ENCODE measurements at places on chromosomes 4 and X.

GRCh38 chrX:39309721-39310152 lies 508.5 kb downstream of the MID1IP1 start:
- peak; percentile 53 for DNase-seq

GRCh38 chr4:114864060-114864459 lies 249.4 kb downstream of the NDST4 start:
- no peak for DNase-seq

- no peak for DNase-seq
These were observed 71.7 kb upstream of the S100G start for GRCh38 chrX:16578218-16578617.

DNA sequence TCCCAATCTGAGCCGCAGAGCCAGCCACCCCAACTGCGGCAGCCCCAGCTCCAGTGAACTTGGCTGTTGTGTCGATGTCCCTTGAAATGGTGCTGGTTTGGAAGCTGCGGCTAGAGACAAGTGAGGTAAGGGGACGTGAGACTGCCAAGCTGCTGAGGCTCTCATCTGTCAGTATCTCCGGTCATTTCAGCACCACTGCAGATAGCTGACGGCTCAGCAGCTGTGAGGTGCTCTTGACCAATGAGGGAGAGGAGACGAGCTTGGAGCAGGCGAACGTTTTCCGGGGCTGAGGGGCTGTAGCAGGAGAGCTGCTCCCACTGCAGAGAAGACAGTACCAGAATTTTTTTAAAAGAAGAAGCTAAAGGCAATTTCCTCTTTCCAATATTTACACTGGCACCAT lies 175.5 kb upstream of the CASK start:
- no peak for DNase-seq

DNA sequence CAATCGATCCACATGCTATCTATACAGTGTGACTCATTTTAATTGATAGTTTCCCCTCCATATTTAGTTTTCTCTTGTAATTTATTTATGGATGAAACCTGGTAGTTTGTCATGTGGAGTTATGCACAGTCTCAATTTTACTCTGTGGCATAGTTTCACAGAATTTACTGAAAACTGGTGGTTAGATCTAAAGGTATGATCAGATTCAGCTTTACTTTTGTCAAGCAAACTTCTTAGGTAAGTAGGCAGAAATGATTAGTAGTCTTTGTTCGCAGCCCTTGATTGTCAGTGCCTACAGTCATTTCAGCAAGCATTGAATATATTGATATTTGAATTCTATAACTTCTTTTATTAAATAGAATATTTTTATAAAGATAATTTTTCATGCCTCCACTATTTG lies 2.5 kb downstream of the ADD1 start:
- DNase-seq, result peak; percentile 44

- no peak for DNase-seq
These were observed 40.8 kb upstream of the LEF1 start for GRCh38 chr4:108209489-108209888.

DNA sequence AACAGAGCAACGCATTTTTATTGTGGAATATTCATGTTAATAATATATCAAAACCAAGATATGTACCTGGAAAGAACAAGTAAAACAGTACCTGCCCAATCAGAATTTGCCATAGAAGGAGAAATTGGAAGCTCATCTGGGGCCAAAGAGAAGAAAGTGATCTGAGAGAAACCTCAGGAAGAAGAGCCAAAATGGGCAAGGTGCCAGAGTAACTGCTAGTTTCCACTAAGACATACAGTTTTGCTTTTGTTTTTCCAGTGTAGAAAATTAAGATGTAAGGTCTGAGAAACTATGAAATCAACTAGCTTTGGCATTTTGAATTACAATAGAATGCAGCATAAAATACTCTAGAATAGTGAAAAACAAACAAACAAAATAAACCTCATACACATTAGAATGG lies 2201.2 kb downstream of the ARAP2 start:
- DNase-seq, result no peak

- DNase-seq, result no peak
These were observed 287.4 kb downstream of the CHIC1 start for GRCh38 chrX:73850124-73851013.

- DNase-seq, result peak; percentile 21
These were observed 28.2 kb downstream of the DCAF12L2 start for GRCh38 chrX:126137899-126138298.

- DNase-seq, result no peak
These were observed 57.3 kb upstream of the WDR19 start for GRCh38 chr4:39124885-39125599.
